ENCODE measurements at places on chromosomes 13 and 19.

DNA sequence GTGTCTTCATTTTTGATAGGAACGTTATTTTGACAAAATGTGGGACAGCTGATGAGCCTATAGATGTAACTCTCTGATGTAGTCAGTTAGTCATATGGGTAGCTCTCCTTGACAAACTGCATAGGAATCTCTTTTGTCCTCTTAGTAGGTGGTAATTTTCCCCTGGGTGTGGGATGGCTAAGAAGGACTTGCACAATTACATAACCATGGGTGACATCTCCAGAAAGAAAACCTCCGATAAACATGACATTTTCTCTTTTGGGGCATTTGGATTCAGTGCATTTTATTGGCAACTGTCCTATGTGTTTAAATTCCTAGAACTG is 41.8 kb downstream of the IGFL3 start:
- no peak for DNase-seq

- DNase-seq, result no peak
Measured at GRCh38 chr19:45816236-45817009, 1.3 kb upstream of the RSPH6A start.

DNA sequence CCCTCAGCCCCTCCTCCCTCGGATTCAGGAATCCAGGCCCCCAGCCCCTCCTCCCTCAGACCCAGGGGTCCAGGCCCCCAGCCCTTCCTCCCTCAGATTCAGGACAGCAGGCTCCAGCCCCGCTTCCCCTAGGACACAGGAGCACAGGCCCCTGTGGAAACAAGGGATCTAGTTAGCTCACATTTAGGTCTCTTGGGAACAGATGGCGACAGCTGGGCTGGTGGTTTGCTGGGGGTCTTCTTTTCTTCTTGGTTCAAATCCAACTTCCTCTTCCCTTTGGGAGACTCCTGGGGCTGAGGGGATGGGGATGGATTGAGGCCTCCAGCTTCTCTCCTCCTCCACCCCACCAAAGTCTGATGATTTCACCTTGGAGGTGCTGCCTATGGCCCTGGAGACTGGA is 19.6 kb downstream of the ZNF575 start:
- no peak for DNase-seq

GRCh38 chr19:41682437-41682836 is 5.6 kb downstream of the CEACAM7 start:
- no peak for DNase-seq

DNA sequence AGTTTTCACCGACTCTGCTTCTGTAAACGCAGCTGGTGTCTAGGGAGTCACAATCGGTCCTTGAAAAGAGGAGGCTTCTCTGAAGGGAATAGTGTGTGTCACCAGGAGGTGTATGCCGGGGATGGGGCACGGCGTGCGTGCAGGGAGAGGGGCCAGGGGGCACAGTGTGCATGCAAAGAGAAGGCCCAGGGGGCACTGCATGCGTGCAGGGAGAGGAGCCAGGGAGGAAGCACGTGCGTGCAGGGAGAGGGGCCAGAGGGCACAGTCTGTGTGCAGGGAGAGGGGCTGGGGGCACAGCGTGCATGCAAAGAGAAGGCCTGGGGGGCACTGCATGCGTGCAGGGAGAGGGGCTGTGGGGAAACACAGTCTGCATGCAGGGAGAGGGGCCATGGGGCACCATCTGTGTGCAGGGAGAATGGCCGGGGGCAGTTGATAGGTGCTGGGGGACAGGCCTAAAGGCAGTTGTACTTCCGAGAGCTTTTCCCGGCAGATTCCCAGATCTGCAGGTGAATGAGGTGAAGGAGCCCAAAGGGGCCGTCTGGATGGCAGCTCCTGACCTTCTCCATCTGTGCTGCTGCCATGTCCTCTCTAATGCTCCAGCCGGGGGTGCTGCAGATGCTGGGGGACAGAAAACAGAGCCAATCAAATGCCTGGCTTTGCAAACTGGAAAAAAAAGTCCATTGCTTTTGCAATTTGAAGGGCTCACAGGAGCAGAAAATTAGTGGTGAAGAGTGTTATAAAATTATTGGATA is 36.4 kb downstream of the ATP11A start:
- no peak for DNase-seq

DNA sequence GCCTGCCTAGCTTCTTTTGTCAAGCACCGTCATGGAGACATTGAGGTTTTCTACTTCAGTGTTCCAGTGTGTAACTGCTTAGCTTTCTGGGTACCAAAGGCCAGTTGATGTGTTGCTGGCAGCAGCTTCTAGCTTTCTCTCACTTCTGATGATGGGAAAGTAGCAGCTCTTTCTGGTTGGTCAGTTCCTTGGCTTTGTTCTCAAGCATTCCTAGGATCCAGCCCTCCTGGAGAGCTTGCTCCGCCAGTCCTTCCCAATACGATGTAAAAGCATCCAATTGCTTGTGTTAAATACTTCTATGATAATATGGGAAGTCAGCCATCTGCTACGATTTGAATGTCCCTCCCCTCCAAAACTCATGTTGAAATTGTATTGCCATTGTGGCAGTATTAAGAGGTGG is 182.8 kb downstream of the UGGT2 start:
- no peak for DNase-seq

Measured in substantia nigra (tissue), 51 donors.